Pulmonary artery endothelial cell (primary cell): ENCODE measurements at places on chromosomes 5 and 9.

DNA sequence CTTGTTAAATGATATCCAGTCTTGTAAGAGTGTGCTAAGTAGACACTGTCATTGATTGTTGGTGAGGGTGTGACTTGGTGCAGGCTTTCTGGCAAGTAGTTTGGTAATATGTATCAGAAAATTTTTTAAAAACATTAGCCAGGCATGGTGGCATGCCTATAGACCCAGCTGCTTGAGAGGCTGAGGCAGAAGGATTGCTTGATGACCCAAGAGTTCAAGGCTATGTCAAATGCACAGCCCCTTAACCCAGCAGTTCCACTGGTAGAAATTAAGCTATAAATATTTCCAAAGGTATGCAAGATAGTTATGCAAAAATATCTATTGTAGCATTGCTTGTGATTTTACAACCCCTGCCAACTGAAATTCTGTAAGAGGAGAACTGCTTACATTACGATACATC is 24.2 kb downstream of the ZBTB43 start:
- no peak for DNase-seq

- DNase-seq: no peak
Observed at GRCh38 chr9:87878989-87879511, 3.6 kb upstream of the SPATA31E1 start.

- no peak for DNase-seq
Observed at GRCh38 chr5:53045263-53045662, 56.1 kb downstream of the ITGA2 start.

DNA sequence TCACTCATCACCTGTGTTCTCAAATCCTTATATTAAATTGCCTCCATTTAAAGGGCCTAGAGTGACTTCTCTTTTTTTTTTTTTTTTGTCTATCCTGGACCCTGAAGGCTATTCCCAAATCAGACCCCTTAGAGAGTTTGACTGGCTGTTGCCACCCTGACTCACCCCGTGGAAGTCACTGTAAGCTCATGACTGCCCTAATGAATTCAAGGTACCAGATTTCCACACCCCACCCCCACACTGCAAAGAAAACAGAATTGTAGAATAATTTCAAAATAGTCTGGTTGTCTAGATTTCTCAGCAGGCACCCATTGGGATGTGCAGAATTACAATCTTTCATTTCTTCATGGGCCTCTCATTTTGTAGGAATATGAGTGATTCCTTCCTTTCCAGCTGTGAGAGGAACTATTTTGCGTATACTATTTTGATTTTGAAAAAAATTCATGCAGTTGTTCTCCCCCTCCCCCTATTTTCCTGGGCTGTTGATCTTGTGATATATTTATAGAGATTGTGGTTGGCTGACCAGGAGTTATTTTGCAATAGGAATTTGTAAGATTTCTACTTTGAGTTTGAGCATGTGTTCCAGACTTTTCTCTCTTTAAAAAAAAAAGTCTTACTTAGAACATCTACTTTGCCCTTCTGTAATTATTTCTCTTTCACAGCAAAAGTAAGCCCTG is 79.1 kb downstream of the ZNF618 start:
- no peak for DNase-seq

GRCh38 chr9:131276094-131276888 is at the start of gene FAM78A:
TSS of gene FAM78A (minus strand) at chr9:131276510. CDS start at chr9:131276179, 331 bp downstream.
- DNase-seq: no peak

- DNase-seq: no peak
Observed at GRCh38 chr9:14380061-14380836, 66.3 kb upstream of the NFIB start.

DNA sequence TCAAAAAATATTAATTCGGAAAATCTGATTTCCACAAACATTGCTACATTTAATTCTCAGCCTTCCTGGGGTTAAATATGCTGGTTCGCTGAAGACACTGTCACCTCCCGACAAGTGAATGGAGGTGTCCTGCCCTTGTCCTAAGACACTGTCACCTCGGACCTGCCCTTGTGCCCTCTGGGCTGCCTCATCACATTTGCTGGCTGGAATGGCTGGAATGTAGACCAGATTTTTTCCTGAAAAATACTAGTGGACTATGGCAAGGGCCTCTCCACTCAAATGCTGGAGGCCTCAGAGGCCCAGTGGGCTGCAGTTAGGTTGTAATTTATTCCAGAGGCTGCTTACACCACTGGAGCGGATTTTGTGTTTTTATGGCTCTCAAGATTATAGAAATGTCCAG is 28.2 kb downstream of the CACNA1B start:
- no peak for DNase-seq

GRCh38 chr5:181173420-181174342 is 26.3 kb downstream of the OR2V2 start:
- no peak for DNase-seq

- no peak for DNase-seq
Observed at GRCh38 chr5:7857926-7858632, 7.1 kb upstream of the CFAP90 start.

DNA sequence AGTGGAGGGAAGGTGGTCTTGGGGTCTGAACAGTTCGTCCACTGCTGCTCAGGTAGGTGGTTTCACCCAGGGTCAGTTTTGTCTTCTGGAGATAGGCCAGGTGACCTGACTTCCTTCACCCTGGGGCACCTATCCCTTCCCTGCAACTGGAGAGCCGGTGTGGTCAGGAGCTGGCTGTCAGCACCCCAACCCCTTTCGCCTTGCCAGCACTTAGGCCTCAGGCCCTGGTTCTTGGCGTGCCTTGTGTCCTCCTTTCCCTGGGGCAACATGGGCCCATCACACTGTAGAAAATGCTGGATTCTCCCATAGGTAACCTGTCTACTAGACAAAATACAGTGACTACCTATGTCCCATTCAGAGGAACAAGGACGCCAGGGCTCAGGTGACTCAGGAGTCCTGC is 13.1 kb downstream of the PROP1 start:
- no peak for DNase-seq

- no peak for DNase-seq
Observed at GRCh38 chr5:95728494-95729114, 2.5 kb upstream of the RHOBTB3 start.

GRCh38 chr5:34484216-34484920 is 171.8 kb upstream of the RAI14 start:
- no peak for DNase-seq

GRCh38 chr9:123998970-123999621 is 12.5 kb upstream of the LHX2 start:
- DNase-seq: no peak

DNA sequence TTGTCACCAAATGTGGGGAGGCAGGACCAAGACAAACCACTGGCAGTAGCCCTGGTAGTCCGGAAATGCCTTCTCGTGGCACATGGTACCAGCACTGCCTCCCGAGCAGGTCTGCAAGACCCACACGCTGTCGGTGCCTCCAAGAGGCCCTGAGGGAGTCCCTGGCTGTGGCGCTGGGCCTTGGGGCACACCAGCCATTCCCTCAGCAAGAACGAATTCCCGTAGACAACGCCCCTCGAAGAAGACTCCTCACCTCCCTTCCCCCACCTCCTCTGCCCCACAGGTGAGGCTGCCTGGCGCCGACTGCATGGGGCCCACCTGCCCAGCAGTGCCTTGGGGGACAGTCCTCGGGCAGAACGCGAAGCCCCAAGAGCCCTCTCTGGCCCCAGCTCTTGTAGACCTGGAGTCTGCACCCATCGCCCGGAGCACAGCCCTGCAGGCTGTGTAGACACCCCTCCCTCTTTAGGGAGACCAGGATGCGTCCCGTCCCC is 56.0 kb downstream of the EXD3 start:
- DNase-seq: no peak

GRCh38 chr9:35683323-35683722 is 6.4 kb downstream of the TPM2 start:
- DNase-seq: no peak

DNA sequence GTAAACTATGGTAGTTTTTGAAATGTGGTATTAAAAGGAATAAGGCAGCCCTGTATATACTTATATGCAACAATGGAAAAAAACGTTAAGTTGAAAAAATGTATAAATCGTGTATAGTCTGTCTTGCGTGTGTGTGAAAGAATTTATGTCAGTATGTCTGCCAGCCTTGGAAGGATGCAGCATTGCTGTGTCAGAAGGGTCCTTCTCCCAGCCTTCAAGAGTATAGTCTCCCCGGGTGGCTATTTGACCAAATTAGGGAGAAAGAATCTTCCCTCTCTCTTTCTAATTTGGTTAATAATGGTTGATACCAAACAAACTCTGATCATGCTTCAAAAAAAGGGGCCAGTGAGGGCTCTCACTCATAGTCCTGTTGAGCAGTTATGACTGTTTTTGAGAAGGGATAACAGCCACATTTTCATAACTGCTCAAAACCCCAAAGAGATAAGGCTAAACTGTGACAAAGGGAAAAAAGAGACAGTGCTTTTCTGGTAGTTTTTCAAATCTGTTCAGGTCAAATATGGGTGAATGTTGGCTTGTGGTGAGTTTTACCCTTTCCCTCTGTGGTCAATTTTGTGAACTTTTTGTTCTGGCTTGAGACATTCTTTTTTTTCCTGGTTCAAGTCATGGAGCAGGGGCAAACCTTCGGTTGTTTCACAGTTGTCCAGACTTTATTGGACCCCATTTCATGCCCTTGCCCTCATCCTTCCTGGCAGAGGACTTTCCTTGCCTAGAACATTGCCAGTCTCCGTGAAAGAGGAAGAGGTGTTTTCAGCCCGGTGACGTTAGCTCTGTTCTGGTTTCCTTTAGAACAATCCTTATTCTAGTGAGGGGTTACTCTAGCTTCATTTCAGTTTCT is 21.0 kb downstream of the SNX30 start:
- no peak for DNase-seq

GRCh38 chr9:109828254-109828653 is 48.3 kb downstream of the PALM2AKAP2 start:
- no peak for DNase-seq

- no peak for DNase-seq
Observed at GRCh38 chr5:61084658-61085057, 77.6 kb downstream of the SMIM15 start.

- no peak for DNase-seq
Observed at GRCh38 chr5:3604501-3604900, 8.9 kb downstream of the IRX1 start.

DNA sequence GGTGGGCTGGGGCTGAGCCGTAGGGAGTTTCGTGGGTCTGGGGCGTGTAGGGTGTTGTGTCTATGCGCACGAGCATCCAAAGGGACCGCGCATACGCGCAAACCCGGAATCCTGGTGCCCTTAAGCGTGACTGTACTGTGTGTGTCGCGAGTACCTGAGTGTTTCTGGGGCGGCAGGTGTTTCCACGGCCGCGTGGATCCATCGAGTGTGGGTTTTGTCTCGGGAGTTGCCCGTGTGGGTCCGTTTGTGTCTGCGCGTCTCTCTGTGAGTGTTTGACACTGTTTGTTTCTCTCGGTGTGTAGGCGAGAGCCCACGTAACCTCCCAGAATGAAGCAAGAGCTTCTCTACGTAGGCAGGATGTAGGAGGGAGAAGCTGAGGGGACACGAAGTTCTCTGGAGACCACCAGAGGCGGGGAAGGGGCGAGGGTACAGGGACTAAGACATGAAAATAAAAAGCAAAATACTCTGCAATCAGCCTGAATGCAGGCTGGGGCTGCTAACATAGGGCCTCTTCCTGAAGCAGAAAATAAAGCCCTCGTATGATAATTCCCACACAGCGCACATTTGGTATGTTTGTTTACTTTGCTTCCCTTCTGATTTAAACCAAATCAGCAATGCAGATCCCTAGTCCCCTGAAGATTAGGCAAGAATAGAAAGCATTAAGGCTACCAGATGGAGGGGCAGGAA is 588 bp upstream of the BRINP1 start:
- DNase-seq: no peak

DNA sequence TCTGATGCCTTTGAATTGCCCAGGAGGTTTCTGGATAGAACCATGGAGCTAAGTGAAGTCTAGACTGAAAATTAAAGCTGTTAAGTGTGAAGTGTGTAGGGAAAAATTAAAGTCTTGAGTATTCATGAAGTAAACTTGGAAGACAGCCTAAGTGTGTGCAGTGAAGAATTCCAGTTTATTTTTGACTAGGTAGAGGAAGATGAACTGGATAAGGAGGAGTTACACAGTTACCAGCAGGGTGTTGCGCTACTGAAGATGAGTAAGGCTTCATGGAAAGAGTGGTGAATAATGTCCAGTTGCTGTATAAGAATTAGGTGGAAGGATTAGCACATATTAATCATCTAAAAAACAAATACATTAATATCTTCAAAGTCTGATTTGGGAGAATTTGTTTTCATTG is 5.7 kb upstream of the CHD1 start:
- no peak for DNase-seq

DNA sequence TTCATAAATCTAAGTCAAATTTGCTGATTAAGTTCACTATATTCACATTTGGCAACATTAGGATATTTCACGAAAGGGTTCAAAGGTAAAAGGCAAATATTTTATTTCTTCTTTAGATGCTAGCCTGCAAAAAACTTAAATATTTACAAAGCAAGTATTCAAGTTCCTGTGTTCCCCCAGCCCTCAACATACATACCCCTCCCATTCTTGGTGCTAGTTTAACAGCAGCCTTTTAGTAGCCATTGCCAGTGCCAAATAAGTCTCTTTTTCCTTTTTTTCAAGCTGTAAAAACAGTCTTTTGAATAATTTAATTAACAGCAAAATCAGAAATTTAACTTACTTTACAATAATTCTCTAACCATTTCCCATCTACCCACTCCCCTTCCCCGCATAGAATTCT is 288.5 kb upstream of the TMEM161B start:
- DNase-seq: no peak

- no peak for DNase-seq
Observed at GRCh38 chr5:43245724-43246385, 53.8 kb downstream of the NIM1K start.

DNA sequence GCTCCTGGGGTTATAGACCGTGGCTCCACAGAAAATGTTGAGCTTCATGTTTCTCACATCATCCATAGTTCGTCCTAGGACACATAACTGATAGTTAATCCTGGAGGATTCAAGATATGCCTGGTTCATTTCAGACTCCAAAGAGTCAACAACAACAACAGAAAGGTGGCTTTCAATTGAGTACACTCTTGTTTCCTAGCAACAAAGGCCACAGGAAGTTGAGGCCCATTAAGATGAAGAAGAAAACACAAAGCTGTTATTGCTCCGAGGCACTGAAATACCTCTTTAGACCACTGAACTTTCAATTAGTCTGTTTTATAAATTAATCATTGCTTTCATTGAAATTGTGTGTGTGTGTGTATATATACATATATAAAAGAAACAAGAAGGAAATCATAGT is 154.5 kb downstream of the YIPF5 start:
- no peak for DNase-seq
